Tibial nerve (tissue), 4 donors: ENCODE measurements at places on chromosomes 6 and 20.

GRCh38 chr20:10430000-10430466 is 4.0 kb downstream of the MKKS start:
- DNase-seq: no peak

GRCh38 chr6:132751306-132751705 is 6.4 kb downstream of the VNN2 start:
- no peak for DNase-seq

DNA sequence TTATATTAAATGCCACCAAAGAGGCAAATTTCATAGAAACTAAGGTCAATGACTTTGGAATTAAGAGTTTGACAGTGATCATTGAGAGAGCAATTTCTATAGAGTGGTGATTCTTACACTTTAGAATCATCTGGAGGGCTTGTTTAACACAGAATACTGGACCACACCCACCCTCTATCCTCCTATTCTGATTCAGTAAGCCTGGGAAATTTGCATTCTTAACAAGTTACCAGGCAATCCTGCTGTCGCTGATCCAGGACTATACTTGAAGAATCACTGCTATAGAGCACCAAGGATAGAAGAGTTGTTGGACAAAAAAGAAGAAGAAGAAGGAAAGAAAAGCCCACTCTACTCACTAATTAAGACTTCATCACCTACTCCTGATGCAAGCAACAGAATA is 21.3 kb upstream of the TBX18 start:
- no peak for DNase-seq

DNA sequence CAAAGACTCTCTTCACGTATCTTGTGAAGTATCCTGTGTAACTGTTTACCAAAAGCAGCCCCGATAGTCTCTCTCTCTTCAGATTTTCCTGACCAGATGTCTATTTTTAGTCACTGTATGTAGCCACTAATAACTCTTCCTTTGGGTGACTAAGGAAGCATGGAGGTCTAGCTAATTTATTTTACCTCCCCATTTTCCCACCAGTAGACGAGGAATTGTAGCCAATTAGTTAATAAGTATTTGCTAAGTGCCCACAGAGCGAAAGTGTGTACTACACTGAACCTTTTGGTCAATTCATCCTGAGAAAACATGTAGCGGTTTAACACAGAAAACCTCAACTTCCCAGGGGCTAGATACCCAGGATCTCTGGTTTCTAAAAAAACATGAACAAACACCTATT is 180.6 kb downstream of the TBX18 start:
- DNase-seq: no peak

- DNase-seq: peak; percentile 76
These were observed 28.4 kb downstream of the LYRM2 start for GRCh38 chr6:89610149-89610642.

GRCh38 chr6:167108278-167108677 is 14.6 kb upstream of the CCR6 start:
- DNase-seq: no peak

DNA sequence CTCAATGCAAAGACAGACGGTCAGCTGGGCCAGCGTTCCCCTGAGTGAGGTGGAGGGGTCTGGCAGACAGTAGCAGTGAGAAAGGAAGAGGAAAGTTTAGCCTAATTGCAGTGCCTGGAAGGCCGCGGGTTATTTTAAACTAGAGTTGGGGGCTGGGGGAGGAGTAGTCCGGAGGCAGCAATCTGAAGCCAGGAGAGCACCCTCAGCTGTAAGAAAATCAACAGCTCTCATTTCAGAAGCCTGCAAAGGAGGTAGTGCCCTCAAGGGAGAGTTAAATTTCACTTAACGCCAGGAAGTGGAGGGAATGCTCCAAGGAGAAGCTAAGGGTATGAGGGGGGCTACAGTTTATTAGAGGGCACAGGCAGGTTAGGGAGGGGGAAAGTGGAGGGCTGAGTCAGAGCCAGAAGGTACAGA is 26.9 kb downstream of the RING1 start:
- DNase-seq: no peak

GRCh38 chr6:156017838-156018237 is 562.2 kb upstream of the NOX3 start:
- no peak for DNase-seq

DNA sequence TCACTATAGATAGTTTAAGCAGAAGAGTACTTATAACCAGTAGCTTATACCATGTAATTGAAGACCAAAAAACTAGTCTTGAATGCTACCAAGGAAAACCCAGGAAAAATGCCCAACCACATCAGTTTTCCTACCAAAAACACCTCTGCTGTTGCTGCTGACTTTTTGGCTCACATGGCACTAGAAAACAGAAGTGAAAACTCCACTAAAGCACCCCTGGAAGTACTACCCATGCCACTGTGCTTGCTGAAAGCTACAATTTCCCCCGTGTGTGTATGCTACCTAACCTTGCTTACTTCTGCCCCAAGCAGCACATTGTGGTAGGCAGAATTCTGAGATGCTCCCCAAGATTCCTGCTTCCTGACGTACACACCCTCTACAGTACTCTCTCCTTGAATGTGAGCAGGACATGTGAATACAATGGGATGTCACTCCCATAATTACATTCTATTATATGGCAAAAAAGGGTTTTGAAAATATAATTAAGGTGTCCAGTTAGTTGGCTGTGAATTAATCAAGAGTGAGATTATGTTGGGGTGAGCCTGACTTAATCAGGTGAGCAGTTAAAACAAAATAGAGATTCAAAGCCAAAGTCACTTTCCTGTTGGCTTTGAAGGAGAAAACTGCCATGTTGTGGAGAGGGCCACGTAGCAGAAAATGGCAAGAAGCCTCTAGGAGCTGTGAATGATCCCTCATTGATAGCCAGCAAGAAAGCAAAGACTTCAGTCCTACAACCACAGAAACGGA is 209.8 kb upstream of the MARCKS start:
- no peak for DNase-seq

- no peak for DNase-seq
These were observed 449.2 kb downstream of the GJA1 start for GRCh38 chr6:121884620-121885019.
